ENCODE measurements at places on chromosomes 13 and 19. TPM values are rescaled to one million over a fixed set of nuclear protein-coding genes. Genes with fewer than 3 reads are reported as not detected.

The VWA8 gene
- total RNA-seq = 59.7 TPM

The FGF21 gene
- total RNA-seq = not detected

The SWSAP1 gene
- total RNA-seq = 0.48 TPM

The FOXO1 gene
- 55.3 TPM for total RNA-seq

The SMIM24 gene
- total RNA-seq = not detected

The ZIC5 gene
- not detected for total RNA-seq

GRCh38 chr13:110329258-110329657, 22.2 kb downstream of the COL4A2 start:
- no peak for DNase-seq
